ENCODE measurements at places on chromosomes 2 and 18.

- no peak for DNase-seq
Observed at GRCh38 chr2:29817801-29818680, 103.3 kb downstream of the ALK start.

GRCh38 chr2:120885749-120886148, 150.1 kb downstream of the GLI2 start:
- DNase-seq: no peak

DNA sequence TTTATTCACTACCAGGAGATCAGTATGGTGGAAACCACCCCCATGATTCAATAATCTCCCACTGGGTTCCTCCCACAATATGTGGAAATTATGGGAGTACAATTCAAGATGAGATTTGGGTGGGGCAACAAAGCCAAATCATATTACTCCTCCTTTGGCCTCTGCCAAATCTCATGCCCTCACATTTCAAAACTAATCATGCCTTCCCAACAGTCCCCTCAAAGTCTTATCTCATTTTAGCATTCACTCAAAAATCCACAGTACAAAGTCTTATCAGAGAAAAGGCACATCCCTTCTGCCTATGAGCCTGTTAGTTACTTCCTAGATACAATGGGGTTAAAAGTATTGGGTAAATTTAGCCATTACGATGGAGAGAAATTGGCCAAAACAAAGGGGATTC, 989.5 kb upstream of the CNTNAP5 start:
- no peak for DNase-seq

DNA sequence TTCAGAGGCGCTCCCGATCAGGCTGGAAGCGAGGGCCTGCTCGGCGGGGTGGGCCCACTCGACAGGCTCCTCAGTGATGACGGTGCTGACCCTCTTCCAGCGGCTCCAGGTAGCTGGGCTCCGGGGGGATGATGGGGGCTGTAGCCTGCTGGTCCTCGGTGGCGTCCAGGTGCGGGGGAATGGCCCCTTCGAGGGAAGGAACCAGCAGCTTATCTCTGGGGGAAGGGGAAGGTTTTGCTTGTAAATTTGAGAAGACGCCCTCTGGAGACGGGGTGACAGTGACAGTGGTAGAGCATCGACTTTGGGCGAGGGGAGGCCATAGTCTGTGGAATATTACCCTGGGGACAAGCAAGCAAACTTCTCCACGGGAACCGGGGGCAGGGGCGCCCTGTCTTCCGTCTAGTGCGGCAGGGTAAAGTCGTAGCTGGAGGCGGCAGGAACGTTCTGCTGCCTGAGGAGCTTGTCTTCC, 891.9 kb upstream of the LRRTM1 start:
- DNase-seq: no peak

- DNase-seq: no peak
Observed at GRCh38 chr2:188713961-188714360, 260.2 kb upstream of the COL3A1 start.

GRCh38 chr2:138708682-138709241, 71.4 kb downstream of the NXPH2 start:
- DNase-seq: no peak

DNA sequence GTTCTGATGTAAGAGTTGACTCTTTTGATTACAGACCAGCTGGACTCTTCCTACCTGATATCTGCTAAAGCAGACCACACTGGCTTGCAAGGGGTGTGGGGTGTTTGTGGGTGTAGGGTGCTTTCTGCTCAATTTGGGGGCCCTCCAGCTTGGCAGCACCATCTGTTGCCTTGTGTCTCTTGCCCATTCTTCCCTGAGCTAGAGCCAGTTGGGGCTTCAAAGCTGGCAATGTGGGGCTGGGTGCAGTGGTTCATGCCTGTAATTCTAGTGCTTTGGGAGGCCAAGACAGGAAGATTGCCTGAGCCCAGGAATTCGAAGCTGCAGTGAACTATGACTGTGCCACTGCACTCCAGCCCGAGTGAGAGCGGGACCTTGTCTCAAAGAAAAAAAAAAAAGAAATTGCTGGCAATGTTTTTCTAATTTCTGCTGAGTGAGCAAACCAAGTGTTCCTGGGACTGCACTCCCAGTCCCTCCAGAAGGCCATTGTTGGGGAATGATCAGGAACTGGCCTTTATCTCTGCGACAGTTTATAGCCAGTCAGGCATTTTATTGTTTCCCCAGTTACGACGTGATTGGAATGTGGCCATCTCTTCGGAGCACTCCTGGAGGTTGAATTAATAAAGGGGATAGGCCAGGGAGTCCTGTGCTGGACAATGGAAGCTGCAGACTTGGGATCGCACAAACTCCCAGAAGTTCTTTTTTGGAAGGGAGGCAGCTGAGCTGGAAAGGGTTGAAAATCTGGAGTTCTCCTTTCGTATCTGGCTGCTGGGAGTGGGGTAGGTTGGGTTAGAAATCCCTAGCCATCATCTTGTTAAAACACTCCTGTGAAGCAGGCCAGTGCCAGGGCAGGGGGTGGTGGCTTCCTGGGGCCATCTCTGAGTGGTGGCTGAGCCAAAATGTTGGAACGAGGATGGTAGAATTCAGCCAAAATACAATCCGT, 57.2 kb downstream of the LIPG start:
- no peak for DNase-seq

DNA sequence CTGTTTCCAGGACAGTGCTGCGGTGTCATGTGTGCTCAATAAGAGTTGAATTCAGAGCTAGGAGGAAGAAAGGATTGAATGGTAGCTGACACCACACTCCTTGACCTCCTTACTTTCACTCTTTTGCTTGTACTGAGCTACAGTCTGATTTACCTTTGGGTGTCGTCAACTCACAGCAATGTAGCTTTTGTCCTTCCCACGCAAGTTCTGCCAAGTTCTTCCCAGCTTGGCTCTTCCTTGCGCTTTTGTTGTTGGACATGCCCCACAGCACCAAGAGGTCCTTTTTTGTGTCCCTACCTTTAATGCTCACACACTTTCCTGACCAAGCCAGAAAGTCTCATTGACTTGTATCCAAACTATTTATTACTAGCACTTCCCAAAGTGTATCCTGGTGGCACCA, 38.3 kb upstream of the ITGB6 start:
- no peak for DNase-seq

GRCh38 chr18:23844991-23845680, 155.9 kb downstream of the LAMA3 start:
- no peak for DNase-seq

DNA sequence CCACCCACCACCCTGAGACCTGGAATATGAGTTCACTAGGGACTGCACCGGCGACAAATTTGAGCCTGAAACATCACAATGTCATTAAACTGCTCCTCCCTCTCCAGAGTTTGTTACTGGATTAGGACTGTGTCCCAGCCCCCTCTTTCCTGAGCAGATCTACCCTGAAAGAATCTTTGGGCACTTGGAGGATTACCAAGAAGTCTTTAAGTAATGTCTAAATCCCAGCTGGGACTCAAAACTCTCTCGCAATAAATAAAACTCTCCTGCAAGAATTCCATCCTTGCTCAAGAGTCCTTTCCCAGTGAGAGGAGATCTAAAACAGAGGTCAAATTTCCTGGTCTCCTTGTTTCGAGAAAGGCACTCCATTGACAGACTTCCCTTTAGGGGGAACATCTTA, 20.9 kb downstream of the GKN2 start:
- no peak for DNase-seq

- no peak for DNase-seq
Observed at GRCh38 chr2:222305516-222306392, 7.0 kb upstream of the PAX3 start.

All from stimulated activated CD4-positive, alpha-beta T cell treated with anti-CD3 and anti-CD28 coated beads, Interleukin-1b, Interleukin-23, amount 100 ng/mL, for 48 hours (primary cell).